Smooth muscle cell of bladder (primary cell): ENCODE measurements at places on chromosomes 13 and 19. TPM values are rescaled to one million over a fixed set of nuclear protein-coding genes. Genes with fewer than 3 reads are reported as not detected.

FREM2 gene
- total RNA-seq: under 0.01 TPM in 2 replicates

ZMYM2 gene
- 43.5 and 50.8 TPM in 2 replicates for total RNA-seq

MTUS2 gene
- under 0.01 TPM in 1 of 2 replicates, not detected in the other for total RNA-seq

PSG3 gene
- not detected in 2 replicates for total RNA-seq

CEACAM4 gene
- total RNA-seq: not detected in 2 replicates

CKAP2 gene
- total RNA-seq: 6.3 and 6.8 TPM in 2 replicates

PEX11G gene
- total RNA-seq: 2.2 and 3.8 TPM in 2 replicates

SLC1A5 gene
- total RNA-seq: 249 and 255 TPM in 2 replicates

C2CD4C gene
- not detected in 2 replicates for total RNA-seq

ZNF85 gene
- total RNA-seq: 3.2 and 3.8 TPM in 2 replicates

CYP2A7 gene
- not detected in 2 replicates for total RNA-seq

ZNF823 gene
- total RNA-seq: 3.1 and 4.3 TPM in 2 replicates

ADM5 gene
- 0.28 and 0.46 TPM in 2 replicates for total RNA-seq

PSG1 gene
- total RNA-seq: under 0.01 and 0.09 TPM in 2 replicates

ITGBL1 gene
- total RNA-seq: 135 and 285 TPM in 2 replicates

CCDC169 gene
- total RNA-seq: 2.3 and 4.3 TPM in 2 replicates

AP1M2 gene
- not detected in 2 replicates for total RNA-seq

GNG7 gene
- total RNA-seq: 0.14 and 0.37 TPM in 2 replicates

ZNF681 gene
- total RNA-seq: 0.28 TPM in 2 replicates

MATK gene
- under 0.01 and 0.09 TPM in 2 replicates for total RNA-seq

PEAK3 gene
- not detected in 2 replicates for total RNA-seq

SLC10A2 gene
- total RNA-seq: not detected in 2 replicates

USE1 gene
- total RNA-seq: 23.8 and 33.3 TPM in 2 replicates

PLIN5 gene
- total RNA-seq: not detected in 2 replicates

OR7C1 gene
- total RNA-seq: not detected in 2 replicates

CHERP gene
- 2.3 and 3.6 TPM in 2 replicates for total RNA-seq

RETN gene
- not detected in 2 replicates for total RNA-seq

ZNF560 gene
- 0.37 and 0.57 TPM in 2 replicates for total RNA-seq

GPR183 gene
- total RNA-seq: 0.09 TPM in 1 of 2 replicates, not detected in the other

RFPL4A gene
- not detected in 2 replicates for total RNA-seq

FFAR1 gene
- not detected in 2 replicates for total RNA-seq

APC2 gene
- 0.09 and 0.28 TPM in 2 replicates for total RNA-seq
